A549 (cell line): ENCODE measurements at places on chromosomes 4 and X. TPM values are rescaled to one million over a fixed set of nuclear protein-coding genes. Genes with fewer than 3 reads are reported as not detected.
A peak's percentile ranks its signal among the peaks of the same experiment; 100 is the strongest.

The ETDB gene
- not detected in 3 replicates for polyA plus RNA-seq

The HSFX2 gene
- 0.08 to 0.18 TPM (median 0.10 TPM) in 3 replicates for polyA plus RNA-seq

The OGT gene
- 42.7 to 47.8 TPM (median 47.3 TPM) in 3 replicates for polyA plus RNA-seq

DNA sequence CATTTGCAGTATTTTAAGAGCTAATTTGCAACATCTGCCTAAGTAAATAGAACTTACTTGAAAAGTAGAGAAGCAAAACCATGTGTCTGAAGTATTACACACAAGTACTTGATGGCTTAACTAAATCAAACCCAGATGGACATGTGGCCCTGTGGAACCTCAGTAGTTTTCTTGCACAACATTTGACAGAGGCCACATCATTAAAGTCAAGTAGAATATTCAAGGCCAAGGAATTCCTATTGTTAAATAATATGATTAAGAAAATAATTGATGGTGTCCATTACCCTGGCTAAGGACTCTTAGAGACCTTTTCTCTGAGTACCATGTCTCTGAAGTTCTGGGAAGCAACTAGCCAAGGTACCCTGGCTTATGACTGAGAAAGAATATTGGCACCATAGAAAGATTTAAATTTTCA is 135.4 kb upstream of the OTUD4 start:
- no peak for DNase-seq

DNA sequence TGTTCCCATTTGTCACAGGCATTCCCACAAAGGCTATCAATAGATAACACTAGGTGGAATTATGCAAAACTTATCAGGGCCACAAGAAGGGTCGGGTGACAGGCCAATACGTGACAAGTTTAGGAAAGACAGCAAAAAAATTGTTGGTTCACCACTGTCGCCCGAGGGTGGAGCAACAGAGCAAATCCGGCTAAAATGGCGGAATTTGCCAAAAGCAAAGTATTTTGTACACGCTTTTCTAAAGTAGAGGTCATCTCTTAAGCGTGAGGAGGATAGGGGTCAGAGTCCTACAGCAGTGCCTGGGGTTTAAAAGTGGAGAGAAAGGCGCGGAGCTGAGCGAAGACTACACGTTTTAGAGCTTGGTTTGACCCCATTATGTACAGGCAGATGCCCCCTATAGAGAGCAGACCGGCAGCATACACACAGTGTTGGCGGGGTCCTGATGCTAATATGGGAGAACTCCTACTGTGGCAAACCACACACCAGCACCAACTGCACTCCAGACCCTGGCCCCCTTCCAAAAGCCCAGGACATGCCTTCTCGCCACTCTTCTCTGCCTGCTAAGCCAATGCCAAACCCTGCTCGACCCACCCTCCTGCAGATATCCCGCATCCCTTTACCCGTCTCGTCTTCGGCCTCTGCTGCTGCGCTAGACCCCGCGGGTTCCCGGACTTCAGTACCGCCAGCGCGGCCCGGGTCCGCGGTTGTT is 733 bp downstream of the CCNA2 start:
- peak; percentile 25 for DNase-seq

DNA sequence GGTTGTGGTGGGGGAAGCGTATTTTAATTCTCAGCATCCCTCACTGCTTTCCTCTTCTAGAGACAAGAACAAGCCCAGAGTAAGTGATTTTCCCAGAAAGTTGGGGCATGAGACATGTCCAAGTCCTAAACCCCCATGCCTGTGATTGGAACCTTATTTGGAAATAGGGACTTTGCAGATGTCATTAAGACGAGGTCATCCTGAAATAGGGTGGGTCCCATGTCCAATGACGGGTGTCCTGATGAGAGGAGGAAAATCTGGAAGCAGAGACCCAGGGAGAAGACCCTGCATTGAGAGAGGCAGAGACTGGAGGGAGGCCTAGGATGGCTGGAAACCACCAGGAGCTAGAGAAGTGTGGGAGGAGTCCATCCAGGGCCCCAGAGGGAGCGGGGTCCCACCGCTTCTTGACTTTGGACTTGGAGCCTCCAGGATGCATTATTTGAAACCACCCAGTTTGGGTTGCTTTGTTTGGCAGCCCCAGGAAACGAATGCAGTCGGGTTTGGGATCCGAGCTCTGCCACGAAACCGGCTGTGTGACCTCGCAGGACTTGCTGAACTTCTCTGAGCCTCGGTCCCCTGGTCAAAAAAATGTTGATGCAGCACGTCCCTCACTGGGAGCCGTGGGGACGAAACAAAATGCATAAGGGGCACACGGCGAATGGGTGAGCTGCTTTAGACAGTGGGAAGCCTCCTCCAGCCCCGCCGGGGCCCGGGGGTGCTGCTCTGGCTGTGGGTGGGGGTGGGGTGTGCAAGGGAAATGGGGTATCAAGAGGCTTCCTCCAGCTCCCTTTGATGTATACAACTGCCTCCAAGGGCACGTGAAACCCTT is 113.9 kb downstream of the CPZ start:
- DNase-seq = no peak

DNA sequence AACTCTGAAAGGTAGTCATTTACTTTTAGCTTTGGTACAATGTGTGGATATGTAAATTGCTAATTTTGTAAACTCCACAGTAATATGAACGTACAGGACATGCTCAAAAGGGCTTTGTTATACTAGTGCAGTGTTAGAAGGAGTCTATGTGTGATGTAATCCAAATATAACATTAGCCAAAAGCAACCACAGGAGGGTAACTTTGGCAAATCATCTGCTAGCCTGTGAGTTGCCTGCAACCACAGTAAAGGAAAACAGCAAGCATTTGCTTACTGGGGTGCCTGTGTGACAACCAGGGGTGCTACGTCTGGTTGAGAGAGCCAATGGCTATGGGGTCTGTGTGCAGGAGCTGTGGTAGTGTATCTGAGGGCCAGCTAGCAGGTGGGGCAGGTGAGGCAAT is 245.8 kb downstream of the ADAMTS3 start:
- DNase-seq = no peak

GRCh38 chr4:15410750-15411149 is 17.1 kb upstream of the C1QTNF7 start:
- no peak for DNase-seq
